ENCODE measurements at places on chromosomes 2 and 18. TPM values are rescaled to one million over a fixed set of nuclear protein-coding genes. Genes with fewer than 3 reads are reported as not detected.

Gene RIT2
- total RNA-seq = not detected

Gene DLX2
- total RNA-seq = not detected

DNA sequence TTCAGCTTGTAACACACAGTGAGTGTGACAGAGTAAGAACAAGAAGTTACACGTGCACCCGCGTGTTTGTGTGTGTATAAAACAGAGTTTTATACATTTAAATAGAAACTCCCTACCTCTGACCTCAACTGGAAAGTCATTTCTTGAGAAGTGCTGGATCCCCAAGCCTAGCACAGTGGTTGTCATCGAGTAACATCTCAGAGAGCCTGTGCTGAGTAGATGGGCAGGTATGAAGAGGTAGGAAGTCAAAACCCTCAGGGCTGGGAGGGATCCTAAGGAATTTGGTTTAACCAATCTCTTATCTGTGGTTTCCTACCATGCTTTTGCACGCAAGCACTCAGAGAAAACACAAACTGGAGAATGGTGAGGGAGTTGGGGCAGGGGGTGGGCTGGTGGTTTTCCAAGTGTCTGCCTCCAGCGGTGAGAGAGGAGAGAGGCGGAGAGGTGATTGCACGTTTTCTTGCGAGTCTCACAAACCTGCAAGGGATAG is 9.2 kb downstream of the ACOXL start:
- no peaks in the 10 kb centered on the region for H3K4me1 ChIP-seq
- no peak for DNase-seq
- H3K27ac ChIP-seq = no peak overlapping the region
- no peaks in the 10 kb centered on the region for H3K27me3 ChIP-seq
- no peak overlapping the region for H3K4me3 ChIP-seq

DNA sequence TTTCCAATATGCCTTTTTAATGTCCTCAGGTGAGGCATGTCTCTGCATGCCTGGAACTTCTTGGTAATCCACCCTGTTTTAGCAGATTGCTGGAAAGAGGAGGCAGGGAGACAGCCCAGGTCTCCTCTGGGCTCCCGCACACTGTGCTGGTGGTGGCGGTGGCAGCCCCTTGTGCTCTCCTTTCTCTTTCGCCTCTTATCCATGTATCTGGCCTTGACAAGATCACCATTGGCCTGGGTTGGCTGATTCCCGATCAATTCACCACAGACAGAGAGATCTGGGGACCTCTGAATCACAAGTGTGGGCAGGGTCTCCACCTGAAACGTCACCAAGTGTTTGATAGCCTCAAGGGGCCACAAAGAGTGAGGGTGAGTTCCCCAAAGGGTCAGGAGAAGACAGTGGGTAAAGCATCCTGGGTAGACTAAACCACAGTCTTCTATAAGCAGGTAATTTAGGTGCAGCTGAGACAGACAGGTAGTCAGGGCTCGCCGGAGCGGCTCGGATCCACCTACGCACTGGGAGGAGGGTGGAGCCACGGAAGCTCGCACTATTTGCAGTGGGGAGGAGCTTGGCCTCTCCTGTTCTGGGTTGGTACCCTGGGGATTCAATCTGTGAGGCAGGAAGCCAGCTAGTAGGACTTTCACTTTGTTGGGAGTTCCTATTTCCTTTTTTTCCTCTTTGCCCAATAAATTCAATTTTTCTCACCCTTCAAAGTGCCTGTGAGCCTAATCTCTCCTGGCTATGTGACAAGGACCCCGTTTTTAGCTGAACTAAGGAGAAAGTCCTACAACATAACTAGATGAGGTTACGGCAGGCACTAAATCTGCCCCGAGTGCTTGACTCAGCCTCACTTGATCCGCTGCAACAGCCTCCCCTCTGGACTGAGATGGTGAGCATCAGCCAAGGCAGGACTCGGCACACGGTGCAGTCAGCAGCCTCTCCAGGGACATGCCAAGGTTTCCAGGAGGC is 57.6 kb downstream of the SLC4A3 start:
- H3K27me3 ChIP-seq = no peaks in the 10 kb centered on the region
- DNase-seq = peak; percentile 72
- H3K27ac ChIP-seq = peak overlapping the region; percentile 52
- no peaks in the 10 kb centered on the region for H3K36me3 ChIP-seq
- H3K4me1 ChIP-seq = no peaks in the 10 kb centered on the region
- H3K4me3 ChIP-seq = no peak overlapping the region

DNA sequence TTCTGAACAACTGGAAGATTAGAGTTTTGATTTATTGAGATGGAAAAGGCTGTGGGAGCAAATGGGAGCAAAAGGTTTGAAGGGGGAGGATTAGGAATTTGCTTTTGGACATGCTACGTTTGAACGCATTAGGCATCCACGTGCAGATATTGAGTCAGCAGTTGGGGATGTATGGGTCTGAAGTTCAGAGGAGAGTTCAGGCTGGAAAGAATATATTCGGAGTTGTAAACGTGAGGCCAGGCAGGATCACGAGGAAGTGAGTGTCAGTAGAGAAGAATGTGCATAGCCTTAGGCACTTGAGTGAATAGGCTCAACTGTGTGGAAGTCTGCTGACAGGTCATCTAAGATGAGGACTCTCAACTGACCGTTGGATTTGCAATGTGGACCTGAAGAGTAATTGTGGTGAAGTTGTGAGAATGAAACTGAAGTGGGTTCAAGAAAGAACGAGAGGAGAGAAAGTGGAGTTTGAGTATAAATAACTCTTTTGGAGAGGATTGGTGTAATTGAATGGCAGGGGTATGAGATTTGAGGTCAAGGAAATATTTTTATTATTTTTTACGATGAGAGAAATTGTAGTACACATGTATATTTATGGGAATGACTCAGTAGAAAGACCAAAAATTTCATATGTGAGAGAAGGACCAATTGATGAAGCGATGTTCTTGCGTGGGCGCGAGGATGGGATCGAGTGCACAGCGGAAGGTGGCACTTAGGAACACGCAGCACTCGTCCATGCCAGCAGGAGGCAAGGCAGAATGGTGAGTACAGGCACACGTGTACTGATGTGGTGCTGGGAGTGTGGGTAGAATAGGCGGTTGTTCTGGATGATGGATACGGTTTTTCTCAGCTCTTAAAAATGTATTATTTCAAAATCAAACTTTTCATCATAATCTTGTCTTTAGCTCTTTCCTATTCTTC is 40.5 kb upstream of the POLE4 start:
- H3K4me3 ChIP-seq = no peak overlapping the region
- no peaks in the 10 kb centered on the region for H3K27me3 ChIP-seq
- no peak overlapping the region for H3K27ac ChIP-seq
- H3K4me1 ChIP-seq = peaks cover 8% of the 10 kb centered on the region
- no peak for DNase-seq
- H3K36me3 ChIP-seq = no peaks in the 10 kb centered on the region

GRCh38 chr18:28193177-28193778 is 16.3 kb upstream of the CDH2 start:
- DNase-seq = no peak
- no peaks in the 10 kb centered on the region for H3K36me3 ChIP-seq
- no peaks in the 10 kb centered on the region for H3K4me1 ChIP-seq
- H3K27ac ChIP-seq = no peak overlapping the region

DNA sequence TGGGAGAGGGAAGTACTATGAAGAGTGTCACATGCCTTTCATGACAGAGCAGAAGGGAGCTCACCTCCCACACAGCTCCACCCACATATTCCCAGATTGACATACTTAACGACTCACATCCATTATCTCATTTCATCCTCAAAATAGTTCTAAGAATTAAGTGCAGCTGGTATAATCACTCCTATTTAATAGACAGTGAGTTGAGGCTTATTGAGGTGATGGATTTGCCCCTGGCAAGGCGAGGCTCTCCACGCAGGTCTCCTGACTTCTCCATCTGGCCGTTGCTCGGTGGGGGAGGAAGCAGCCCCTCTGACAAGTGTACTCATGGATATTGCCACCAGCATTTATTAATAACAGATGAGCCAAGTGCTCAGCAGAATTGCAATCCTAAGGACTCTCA is 81.4 kb downstream of the TGOLN2 start:
- H3K36me3 ChIP-seq = no peaks in the 10 kb centered on the region
- no peak for DNase-seq
- no peaks in the 10 kb centered on the region for H3K4me1 ChIP-seq
- no peaks in the 10 kb centered on the region for H3K27me3 ChIP-seq

DNA sequence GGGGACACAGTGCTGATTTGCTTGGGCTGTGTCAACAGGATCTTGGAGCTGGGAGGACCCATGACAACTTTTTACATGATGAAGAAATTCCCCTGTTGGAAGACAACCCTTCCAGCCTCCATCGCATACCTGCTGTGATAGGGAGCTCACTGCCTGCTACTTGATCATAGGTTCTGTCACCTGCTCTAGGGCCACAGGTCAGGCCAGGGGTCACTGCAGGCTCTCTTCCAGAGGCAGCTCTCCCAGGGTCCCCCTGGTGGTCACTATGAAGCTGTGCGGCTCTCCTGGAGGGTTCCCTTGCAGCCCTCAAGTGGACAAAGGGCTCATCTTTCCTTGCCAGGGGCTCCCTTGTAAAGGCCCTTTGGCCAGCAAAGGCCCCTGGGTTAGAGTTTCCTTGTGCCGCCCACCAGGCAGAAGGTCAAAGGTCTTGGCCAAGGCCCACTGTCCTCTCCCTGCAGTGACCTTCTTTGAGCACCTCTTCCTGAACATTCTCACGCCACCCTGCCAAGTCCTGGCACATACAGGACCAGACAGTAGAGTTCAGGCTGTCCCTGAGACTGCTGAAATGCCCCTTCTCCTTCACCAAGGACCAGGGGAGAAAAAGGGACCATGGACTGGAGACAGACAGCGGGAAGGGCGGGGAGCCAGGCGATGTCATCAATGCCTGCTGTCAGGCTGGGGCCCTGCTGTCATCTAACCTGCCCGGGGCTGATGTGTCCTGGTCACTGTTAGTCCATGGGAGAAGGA is 345.1 kb downstream of the DYSF start:
- H3K4me1 ChIP-seq = peaks cover 10% of the 10 kb centered on the region
- no peaks in the 10 kb centered on the region for H3K36me3 ChIP-seq
- no peaks in the 10 kb centered on the region for H3K27me3 ChIP-seq
- no peak overlapping the region for H3K27ac ChIP-seq
- H3K4me3 ChIP-seq = no peak overlapping the region
- DNase-seq = no peak

All from right atrium auricular region (tissue), 2 donors.